Heart right ventricle (tissue), 16 donors: ENCODE measurements at places on chromosomes 5 and 9. TPM values are rescaled to one million over a fixed set of nuclear protein-coding genes. Genes with fewer than 3 reads are reported as not detected.

DNA sequence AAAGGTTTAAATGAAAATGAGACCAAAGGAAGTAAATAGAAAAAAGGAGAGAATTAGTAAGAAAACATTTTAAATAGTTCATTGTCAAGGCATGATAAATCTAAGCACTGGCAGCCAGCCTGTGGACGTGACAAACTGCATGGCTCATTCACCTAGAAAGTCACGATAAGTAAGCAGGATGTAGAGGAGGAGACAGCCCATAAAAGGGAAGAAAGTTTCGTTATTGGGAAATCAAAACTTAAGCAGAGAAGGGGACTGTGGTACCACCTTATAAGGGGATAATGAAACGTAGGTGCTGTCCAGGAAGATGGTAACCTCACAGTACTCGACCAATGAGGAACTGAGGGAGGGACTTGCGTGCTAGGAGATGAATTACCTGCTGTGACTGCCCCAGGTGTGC is 494.5 kb upstream of the GRAMD2B start:
- no peaks in the 10 kb centered on the region for H3K4me1 ChIP-seq
- no peaks in the 10 kb centered on the region for H3K36me3 ChIP-seq
- H3K4me3 ChIP-seq = no peak overlapping the region
- DNase-seq = no peak
- no peaks in the 10 kb centered on the region for H3K27me3 ChIP-seq

DNA sequence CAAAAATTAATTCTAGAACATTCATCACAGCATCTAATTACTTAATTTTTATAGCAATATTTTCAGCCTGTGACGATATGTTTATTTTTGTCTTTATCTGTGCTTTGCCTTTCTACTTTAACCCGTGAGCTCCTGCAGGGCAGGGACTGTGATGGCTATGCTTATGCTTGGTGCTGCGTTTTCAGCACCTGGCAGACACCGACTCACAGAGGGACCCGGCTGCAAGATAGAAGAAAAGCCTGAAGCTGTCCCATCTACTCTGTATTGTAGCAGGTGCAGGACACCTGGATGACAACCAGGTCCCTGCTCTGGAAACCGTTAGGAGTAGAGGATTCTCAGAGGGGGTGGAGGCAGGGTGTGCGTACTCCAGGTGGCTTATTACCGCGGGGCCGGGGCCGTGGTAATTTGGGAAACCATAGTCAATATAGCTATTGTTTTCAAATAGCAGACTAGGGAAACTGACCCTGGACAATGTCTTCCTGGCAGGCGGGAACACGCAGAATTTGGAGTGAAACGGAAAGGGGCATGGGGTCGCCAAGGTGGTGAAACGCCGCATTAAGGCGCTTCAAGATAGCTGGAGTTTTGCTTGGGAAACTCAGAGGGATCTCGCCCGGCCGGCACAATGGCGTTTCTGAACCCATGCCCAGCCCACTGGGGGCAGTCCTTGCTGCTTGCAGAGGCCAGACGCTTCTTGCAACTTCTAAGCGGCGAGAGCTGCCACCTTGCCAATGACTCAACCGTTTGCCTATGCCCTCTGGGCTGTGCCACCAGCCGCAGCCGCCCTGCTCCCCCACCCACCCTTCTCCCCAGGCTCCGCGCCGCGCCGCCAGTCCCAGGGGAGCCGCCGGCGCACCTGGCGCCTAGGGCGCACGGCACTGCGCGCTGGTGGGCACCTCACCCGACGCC is 140.1 kb upstream of the PALM2AKAP2 start:
- no peaks in the 10 kb centered on the region for H3K36me3 ChIP-seq
- DNase-seq = peak; percentile 42
- H3K27me3 ChIP-seq = peaks cover 18% of the 10 kb centered on the region
- H3K27ac ChIP-seq = peak overlapping the region; percentile 59
- H3K4me1 ChIP-seq = peaks cover 21% of the 10 kb centered on the region
- peak overlapping the region; percentile 69 for H3K4me3 ChIP-seq

The MAPKAP1 gene
- 143 TPM for total RNA-seq

The MEGF10 gene
- total RNA-seq = not detected

The SLC6A7 gene
- not detected for total RNA-seq

The SERINC5 gene
- total RNA-seq = 21.9 TPM
